ENCODE measurements at places on chromosomes 6 and 20.
A peak's percentile ranks its signal among the peaks of the same experiment; 100 is the strongest.

DNA sequence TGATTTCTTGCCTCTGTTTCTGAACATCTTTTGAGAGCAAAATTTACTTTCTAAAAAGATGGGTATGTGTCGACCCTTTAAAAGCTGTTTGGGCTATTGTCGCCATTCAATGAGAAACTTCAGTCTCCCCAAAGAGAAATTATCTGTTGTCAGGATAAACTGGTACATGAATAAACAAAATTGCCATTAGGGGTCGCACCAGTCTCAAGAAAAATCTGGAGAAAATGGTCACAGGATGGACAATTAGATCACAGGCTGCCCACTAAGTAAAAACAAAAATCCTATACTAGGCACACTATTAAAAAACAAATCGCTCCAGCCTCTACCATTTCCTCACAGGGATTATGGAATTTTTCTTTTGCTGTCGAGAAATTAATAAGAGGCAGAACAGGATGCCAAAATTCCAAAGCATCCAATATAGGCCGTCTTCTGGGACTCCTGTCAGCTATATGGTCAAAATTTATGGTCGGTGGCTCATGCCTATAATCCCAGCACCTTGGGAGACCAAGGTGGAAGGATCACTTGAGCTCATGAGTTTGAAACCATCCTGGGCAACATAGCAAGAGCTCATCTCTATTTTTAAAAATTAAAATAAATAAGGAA lies 5.5 kb upstream of the HLA-E start:
- peak; percentile 88 for DNase-seq

DNA sequence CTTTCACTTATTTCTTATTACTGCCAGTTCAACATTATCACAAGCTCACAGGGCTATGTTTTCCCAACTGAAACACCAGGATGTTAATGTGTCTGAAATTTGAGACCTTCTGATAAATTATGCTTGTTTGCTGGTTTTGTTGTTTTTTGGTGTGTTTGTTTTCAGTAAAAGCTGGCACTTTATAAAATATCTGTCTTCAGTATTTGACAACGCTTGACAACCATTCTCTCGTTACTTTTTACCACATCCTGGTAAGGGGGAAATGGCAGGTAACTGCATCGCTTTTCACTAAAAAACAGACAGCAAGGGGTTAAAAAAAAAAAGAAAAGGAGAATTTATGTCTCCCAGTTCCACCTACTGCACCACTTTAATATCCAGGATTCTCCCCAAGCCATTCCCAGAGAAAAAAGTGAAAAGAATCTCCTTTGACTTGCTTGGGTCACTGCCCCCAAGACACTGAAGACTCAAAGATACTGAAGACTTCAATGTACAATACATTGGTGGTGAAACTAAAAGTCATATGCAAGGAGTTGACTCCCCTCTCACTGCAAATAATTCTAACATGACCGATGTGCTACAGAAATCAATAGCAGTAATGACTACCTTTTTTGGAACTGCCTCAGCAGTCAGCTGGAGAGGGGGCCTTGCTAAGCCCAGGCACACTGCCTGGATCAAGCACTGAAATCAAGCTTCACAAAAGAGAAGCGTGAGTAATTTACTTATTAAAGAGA lies 88.9 kb downstream of the HIVEP2 start:
- no peak for DNase-seq

- DNase-seq = no peak
These were observed 58.0 kb downstream of the IRAK1BP1 start for GRCh38 chr6:78925317-78925716.

DNA sequence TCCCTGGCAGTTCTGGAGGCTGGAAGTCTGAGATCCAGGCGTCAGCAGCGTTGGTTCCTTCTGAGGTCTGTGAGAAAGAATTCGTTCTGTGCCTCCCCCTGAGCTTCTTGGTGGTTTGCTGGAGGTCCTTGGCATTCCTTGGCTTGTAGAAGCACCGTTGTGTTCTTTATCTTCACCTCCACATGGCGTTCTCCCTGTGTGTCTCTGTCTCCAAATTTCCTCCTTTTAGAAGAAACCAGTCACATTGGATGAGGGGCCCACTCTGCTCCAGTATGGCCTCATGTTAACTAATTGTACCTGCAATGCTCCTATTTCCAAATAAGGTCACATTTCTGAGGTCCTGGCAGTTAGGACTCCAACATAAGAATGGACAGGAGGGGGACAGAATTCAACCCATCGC lies 73.0 kb upstream of the BACH2 start:
- no peak for DNase-seq

- DNase-seq = no peak
These were observed 102.7 kb upstream of the INSM1 start for GRCh38 chr20:20265210-20265609.

DNA sequence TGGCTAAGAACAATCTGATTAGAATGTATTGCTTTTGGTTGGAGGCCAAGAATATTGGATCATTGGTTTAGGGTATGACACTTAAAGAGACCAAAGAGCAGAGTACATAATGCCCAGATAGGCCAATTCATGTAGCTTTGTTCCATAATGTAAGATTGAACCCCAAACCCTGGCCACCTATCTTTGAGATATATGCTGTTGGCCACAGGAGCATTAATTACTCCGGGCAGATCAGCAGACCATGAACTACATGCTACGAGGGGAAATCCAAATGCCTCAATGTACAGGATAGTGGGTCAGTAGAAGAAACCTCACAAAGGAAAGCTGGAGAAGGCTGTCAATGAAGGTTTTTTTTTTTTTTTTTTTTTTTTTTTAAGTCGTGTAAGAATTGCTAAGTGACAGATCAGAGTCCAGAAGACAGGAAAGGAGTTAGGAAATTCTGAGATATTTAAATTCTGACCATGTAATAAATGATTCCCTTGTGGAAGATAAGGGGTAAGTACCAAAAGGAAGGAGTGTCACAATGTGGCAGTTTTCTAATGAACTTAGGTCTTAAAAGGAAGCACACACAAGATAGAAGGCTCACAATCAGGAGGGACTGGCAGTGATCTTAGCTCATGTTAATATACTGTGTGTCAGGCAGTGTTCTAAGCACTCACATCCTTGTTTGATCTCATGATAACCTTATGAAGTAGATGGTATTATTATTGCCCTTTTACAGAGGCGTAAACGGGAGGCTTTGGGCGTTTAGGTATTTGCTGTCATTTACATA lies 61.4 kb downstream of the CARMIL1 start:
- no peak for DNase-seq

DNA sequence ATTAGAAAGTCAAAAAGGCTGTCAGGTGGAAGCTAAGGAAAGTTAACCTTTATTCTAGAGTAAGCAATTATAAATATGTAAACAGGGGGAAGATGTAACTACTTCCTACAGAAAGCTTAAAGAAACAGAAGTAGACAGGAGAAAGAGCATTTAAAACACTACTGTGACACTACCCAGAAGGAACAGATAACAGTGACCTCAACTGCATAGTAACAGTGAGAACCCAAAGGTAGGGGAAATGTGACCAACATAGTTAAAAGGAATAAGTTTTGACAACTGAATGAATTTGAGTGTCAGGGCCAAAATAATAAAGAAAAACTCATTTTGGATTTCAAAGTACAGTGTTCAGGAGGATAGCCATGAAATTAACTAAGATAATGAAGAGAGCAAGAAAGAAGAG lies 43.5 kb downstream of the IBTK start:
- DNase-seq = no peak

- DNase-seq = no peak
These were observed 9.6 kb downstream of the TSPYL4 start for GRCh38 chr6:116244284-116244683.
